ENCODE measurements at places on chromosomes 5 and 9.

DNA sequence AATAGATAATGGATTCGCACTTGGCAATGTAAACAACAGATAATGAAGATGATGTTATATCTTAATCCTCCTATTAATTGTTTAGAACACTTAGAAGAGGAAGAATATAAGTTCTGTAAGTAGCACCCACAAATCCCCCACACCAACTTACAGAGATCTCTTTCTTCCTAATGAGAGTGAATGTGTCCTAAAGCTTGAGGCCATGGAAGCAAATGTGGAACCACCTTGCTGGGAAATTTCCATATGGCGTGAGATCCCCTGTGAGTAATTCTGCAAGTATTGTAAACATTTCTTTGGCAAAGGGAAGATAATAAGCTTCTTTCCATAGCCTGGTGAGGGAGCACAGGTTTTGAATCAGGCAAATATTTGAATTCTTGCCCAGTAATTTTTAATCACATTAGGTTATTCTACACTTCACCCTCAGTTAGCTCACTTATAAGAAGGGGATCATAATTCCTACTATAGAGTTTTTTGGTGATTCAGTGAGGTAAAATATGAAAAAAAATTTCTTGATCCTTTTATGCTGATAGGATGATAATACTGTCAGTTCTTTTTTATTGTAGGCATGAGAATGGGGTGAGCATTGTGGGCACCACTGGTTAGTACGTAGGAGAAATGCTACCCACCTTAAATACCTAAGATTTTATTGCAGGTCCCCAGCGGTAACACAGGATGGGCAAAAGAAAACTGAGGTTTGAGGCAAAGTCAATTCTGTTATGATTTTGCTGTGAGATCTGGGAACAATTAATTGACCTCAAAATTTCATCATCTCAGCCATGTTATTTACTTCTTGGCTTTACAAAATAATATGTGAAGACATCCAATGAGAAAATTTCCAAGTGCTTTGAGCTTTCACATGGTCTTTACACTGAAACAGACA lies 574.8 kb downstream of the PSAT1 start:
- DNase-seq: peak; percentile 80

- no peak for DNase-seq
These were observed 943.7 kb downstream of the EFNA5 start for GRCh38 chr5:106727071-106727470.

DNA sequence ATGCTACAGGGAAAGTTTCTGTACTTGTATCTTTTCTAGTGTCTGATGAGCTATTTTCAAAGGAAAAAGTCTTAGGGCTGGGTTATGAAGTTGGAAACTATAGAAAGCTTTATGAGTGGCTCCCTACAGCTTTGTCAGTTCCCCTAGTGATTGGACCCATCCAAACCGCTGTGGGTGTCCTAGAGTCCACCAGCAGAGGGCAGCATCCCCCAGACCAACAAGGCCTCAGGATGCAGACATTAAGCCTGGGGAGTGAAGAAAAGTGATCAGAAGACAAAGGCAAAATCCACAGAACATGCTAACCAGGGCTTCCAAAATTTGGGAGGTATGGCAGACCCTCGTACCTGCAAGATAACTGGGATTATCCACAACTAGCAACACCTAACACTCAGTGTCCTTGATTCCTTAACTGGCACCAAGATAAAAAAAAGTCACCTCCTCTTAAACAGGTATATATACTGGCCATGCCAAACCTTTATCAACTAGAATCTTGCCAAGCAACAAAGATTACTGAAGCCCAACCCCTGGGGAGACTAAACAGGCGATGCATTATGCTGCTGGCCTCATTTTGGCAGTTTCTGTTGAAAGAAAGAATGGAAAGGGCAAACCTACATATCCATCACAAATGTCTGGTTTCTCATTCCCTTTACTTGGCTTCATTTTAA lies 110.4 kb upstream of the NR5A1 start:
- peak; percentile 81 for DNase-seq

DNA sequence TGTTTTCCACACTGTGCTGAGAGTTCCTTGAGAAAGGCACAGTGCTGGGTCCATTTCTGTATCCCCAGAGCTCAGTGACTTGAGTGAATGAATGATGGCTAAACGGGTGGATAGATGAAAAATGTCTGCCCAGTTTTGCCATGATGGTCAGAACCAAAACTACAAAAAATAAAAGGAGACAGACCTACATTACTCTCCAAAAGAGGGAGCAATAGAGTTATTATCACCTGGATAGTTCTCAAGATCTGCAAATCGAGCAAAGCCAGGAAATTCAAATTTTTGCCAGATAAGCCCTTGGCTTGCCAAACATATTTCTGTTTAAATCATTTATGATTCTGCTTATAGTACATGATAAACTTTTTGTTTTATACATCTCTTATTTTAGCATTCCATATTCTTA lies 214.2 kb upstream of the ZNF462 start:
- DNase-seq: no peak

- DNase-seq: no peak
These were observed 358.2 kb upstream of the MEF2C start for GRCh38 chr5:89241186-89241585.
